ENCODE measurements at places on chromosomes 7 and 10.

GRCh38 chr7:47724335-47724982, 142.5 kb upstream of the TNS3 start:
- no peak for DNase-seq

GRCh38 chr7:77907281-77907680, 108.7 kb downstream of the PHTF2 start:
- no peak for DNase-seq

GRCh38 chr10:3616880-3617279, 168.1 kb downstream of the KLF6 start:
- no peak for DNase-seq

GRCh38 chr10:8617792-8618191, 563.3 kb downstream of the GATA3 start:
- DNase-seq: no peak

- no peak for DNase-seq
Observed at GRCh38 chr7:44074349-44074695, 8.0 kb downstream of the POLM start.

DNA sequence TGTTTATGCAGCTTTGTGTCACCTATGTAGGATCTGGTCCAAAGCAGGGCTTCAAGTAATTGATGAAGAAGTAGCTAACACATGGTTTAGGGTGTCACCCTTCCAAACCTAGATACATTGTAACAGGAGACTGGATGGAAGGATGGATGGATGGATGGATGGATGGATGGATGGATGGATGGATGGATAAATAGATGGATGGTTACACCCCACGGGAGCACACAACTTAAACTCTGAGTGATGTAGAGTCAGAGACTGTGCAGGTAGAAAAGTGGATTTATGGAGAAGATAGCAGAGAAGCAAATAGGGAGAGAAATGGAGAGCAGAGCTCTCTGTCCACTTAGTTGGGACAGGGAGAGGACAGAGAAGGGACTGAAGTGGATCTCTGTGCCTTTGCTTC, 78.4 kb downstream of the NHLRC2 start:
- no peak for DNase-seq

DNA sequence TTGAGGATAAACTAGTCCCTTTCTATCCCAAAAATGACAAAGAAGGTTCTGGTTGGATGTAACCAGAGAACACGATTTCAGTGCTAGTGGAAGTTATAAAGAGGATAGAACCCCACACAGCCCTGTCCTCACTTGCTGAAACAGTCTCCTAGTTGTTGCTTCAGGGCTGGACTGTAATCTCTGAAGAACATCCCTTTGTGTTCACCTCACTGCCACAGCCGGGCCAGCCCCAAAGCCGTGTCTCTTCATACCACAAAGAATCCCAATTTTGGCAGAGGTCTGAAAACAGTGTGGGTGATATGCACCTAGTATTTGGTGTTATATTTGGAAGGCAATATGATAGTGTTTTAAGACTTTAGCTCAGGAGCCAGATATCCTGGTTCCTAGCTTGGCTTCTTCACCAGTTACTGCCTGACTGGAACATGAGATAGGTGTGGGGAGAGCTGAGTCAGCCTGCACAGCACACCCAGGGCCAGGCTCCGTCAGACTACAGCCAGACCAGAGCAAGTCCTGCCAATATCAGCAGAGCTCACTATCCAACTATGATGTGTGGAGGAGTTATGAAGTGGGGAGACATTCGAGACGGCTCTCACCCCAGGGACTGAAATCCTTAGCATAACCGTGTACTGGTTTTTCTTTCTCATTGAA, 21.2 kb downstream of the CYP3A4 start:
- no peak for DNase-seq

GRCh38 chr7:8442814-8443304, 9.4 kb downstream of the NXPH1 start:
- peak; percentile 75 for DNase-seq

GRCh38 chr10:93757136-93757535, 600 bp upstream of the LGI1 start:
- DNase-seq: no peak

DNA sequence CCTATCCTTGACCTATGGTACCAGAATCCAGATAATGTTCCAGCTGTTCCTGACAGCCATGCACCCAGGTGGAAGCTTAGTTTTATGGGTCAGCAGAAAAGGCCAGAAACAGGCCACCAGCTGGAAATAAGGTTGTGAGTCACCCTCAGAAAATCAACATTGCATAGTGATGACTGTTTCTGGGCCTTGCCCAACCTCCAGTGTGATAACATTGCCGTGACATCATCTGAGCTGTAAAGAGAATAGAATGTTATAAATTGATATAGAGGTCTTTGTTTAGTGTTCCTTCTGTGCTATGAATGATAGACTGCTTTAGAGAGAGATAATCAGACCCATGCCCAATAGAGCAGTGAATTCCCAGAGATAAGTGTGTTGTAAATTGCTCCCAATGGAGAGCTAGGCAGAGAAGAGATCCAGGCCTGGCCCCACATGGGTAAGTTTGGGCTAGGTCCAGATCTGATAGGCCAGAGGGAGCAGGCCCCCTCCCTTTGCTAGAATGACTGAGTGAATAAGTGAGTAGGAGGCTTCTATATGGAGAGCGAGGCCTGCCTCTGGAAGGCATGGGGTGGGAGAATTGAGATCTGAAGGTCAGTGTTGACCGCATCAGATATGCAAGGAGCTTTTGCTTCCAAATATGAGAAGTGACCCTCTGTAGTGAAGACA, 14.2 kb upstream of the HPS1 start:
- peak; percentile 69 for DNase-seq

- no peak for DNase-seq
Observed at GRCh38 chr10:5465976-5466450, 33.4 kb downstream of the CALML5 start.

GRCh38 chr7:45469103-45469502, 105.1 kb upstream of the ADCY1 start:
- DNase-seq: no peak

- DNase-seq: peak; percentile 23
Observed at GRCh38 chr7:82810558-82811259, 352.0 kb downstream of the PCLO start.

DNA sequence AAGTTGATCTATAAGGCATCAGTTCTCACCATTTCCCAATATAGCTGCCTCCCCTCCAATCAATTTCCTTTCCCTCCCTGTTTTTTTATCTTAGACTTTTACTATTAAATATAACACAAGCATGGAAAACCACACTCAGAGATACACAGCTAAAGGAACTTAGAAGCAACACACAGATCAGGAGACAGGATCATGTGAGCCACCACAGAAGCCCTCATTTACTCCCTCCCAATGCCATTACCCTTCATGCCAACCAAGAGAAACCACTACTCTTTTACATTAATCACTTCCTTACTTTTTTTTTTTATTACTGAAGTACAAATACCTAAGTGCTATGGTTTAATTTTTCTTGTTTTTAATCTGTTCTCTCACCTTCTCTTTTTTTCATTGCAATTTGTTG, 33.0 kb downstream of the COG5 start:
- DNase-seq: no peak

DNA sequence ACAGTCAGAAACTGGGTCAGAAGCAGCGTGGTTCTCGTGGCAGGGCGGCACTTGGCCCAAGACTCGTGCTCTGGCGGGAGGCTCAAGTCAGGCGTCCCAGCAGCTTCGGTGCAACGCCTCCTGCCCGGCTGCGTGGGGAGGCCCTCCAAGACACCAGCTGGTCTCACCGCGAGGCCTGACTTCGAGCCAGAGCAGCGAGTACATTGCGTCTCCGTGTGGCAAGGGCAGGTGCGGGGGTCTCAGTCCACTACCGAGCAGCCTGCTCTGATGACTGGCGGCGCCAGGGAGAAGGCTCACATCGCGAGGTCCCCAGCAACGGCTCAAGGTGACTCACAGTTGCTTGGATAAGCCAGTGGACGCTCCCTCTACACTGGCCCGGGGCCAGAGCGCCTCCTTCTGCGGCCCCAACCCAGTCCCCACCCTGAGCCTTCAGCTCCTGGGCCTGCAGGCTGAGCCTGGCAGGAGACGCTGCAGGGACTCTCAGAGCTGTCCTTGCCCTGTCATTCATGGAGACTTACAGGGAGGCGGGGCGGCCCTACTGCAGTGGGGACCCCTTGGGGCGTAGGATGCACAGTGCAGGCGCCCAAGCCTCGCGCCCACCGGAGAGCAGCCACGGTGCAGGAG, 41.9 kb upstream of the PRKAR1B start:
- DNase-seq: peak; percentile 20

DNA sequence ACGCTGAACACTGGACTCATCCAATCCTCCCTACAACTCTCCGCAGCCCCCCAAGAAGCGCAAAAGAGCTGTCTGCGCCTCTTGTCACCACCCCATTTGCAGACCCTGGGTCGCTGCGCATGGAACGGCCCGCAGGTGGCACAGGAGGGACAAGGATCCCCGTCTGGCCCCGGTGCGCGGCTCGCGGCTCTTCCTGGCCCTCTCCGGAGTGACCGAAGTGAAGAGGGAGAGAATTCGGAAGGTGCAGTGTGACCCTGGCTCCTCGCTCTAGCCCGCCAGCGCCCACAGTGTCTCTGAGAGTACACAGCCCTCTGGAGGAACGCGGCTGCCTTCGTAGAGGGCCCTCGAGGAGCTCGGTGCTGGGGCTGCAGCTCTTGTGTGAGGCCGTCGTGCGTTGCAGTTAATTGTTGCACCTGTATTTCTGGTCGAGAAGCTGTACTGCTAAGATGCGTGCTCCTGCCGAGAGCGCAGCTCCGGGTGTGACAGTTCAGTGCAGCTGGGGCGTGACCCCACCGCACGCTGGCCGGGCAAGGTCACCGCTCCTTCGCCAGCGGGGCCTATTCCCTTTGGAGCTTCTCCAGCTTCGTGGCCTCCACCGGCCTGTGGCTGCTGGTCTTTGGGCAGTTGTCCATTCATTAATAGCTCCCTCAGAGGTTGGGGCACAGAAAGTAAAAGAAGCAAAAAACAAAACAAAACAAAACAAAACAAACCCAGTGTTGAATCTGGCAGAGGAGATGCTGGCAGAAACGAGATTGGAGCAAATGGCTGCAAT, 119.0 kb downstream of the SEC23IP start:
- no peak for DNase-seq

GRCh38 chr10:51879238-51879637, 179.8 kb upstream of the CSTF2T start:
- no peak for DNase-seq

- DNase-seq: no peak
Observed at GRCh38 chr10:22053048-22053447, 49.5 kb upstream of the DNAJC1 start.

DNA sequence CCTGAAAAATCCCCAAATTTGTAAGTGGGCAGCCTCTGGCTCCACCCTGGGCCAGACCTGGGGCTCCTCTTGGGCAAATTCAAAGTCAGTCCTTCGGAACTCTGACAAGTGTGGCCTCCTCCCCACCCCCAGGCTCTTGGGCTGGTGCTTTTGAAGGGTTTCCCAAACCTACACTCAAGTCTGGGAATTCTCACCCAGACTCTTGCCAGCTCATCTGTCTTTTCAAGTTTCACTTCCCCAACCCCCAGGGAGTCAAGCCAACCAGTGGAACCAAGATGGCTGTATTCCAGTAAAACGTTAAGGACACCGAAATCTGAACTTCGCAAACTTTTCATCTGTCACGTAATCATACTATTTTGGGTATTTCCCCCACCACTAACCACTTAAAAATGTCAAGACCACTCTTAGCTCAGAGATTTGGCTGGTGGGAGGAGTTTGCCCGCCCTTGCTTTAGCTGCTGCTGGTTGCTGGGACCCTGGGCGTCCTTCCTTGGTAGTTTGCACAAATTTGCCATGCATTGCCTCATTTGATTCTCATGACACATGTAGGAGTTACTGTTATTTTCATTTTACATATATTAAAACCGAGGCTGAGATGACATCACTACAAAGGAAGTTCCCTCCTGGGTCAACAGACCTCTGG, 1.7 kb upstream of the MYO1G start:
- DNase-seq: no peak

GRCh38 chr7:116736927-116737715, 65.1 kb downstream of the MET start:
- DNase-seq: no peak

DNA sequence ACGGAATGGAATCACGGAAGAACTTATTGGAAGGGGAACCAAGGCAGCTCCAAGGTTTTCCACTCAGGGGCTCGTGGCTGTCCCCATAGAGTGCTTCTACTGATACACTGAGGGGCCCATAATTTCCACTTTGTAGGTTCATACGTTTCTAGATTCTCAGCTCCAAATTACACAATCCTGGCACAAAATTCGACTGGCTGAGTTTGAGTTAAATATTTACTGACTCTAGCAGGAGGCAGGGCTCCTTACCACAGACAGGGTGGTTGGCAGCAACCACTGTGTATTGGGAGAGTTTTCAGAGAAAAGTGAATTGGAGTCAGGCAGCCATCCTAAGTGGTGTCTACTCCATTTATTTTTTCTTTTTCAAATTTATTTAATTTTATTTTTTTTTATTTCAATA, 55.4 kb upstream of the SEC61G start:
- no peak for DNase-seq
